CD4-positive, alpha-beta T cell treated with Interleukin-17A for 1 hour (primary cell): ENCODE measurements at places on chromosomes 1 and 21.

GRCh38 chr1:55894521-55894920 is 679.4 kb upstream of the USP24 start:
- no peak for DNase-seq

- no peak for DNase-seq
Measured at GRCh38 chr1:225736437-225737098, 41.1 kb upstream of the SRP9 start.

- no peak for DNase-seq
Measured at GRCh38 chr1:212920896-212921295, 29.4 kb upstream of the VASH2 start.

GRCh38 chr1:87560601-87561360 is 232.1 kb downstream of the LMO4 start:
- no peak for DNase-seq

GRCh38 chr1:214123061-214123784 is 135.4 kb downstream of the PROX1 start:
- DNase-seq, result peak; percentile 39

GRCh38 chr1:117301901-117302300 is 65.3 kb upstream of the MAN1A2 start:
- DNase-seq, result no peak

GRCh38 chr21:16865632-16866031 is 647.2 kb upstream of the CXADR start:
- DNase-seq, result no peak

DNA sequence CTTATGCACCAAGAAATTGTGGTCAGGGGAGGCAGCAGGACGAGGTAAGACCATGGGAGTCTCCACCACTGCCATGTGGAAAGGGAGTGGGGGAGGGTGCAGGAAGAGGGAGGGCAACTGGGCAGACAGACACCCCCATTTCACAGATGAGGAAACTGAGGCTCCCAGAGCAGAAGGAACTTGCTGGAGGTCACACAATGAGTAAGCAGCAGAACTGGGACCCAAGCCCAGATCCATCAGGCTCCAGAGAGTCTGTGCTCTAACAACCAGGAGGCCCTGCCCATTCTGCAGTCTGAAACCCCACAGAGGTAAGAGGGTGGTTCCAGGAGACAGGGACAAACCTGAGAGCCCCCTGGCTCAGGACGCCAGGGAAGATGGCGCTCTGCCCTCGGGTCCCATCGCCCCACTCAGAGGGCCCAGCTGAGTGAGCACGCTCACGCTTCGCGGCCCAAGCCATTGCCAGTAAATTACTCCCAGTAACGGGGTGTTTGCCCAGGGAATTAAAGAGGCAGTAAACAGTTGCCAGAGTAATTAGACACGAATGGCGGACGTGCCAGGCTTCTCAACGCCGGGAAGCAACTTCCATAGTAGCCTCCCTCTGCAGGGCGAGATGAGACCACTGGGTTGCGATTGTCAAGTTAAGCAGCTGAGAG is 59.2 kb downstream of the MATN1 start:
- no peak for DNase-seq

GRCh38 chr1:111837393-111837792 is 81.7 kb downstream of the DDX20 start:
- DNase-seq, result no peak

DNA sequence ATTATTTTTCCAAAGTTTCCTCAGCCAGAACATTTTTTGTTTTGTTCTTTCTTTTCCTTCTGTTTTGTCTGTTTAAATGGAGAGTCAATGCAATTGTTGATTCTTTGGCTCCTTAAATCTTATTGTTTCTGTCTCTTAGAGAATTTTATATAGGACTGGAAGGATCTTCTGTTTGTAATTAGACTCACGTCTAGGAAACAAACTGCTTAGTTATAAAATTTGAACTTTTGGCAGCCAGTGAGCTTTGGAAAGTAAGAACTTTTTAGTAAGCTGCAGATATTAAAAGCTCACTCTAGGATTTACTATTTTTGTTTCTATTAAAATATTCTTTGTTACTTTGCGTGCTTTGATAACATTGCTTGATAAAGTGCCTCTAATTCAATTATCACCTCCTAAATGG is 109.8 kb upstream of the HNRNPU start:
- no peak for DNase-seq

- no peak for DNase-seq
Measured at GRCh38 chr1:214219902-214220301, 61.1 kb upstream of the SMYD2 start.

DNA sequence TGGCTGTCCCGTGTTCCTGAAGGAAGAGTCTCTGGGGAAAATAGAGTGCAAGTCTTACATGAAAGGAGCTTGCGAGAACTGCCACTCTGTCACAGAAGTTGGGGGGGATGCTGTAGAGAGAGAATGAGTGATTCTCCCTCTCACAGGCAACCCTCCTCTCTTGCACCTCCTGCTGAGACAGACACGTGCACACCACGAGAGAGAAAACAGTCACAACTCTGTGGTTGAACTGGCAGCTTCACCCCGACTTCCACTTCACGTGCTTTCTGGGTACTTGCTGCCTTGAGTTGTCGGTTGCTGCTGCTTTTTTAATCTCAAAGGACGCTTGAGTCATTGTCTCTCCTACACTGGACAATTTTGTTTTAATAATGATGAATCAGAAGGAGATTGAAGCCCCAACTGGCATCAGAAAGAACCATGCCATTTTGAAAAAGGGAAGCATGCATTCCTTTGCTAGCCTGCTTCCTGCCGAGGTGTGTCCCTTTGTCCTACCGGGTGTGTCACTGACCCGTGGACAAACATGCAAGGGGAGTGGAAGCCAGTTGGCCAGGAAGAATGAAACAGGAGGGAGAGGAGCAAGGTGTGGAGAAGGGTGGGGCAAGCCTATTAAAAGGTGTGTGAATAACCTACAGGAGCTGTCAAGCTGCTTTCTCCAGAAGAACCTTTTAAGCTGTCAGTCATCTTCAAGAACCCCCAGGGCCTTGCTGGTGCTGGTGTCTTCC is 164.2 kb downstream of the CACNA1E start:
- DNase-seq, result no peak

DNA sequence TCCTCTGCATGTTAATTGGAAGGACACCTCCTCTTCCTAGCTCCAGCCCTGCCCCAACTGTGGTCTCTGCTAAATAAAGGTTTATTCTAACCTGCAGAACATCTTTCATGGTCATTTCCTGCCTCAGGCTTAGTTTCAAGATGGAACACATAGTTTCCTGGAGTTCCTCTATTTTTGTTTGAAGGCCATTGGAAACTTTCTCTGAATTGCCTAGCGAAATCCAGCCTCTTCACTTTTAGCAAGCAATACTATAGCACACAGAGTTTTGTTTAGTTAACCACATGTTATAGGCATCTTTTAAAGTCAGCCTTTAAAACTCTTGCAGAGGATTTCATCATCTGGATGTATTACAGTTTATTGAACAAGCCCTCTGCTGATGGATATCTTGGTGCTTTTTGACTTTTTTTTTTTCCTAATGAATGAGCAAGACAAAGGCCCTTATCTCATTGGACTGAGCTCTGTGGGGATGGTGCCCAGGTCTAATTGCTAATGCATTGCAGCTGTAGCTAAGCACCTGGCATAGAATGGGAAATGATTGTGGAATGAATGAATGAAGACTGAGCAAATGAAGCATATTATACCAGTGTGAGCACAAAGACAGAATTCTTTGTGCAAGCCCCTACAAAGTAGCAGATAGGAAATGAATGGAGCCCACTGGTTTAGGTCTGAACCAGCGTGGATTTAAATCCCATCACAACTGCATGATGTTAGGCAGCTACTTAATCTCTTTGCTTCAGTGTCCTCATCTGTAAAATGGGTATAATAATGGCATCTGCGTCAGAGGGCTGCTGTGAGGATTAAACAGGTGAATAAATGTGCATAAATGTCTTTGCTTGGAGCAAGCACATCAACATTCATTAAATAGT is 641 bp upstream of the CFAP107 start:
- DNase-seq, result no peak

GRCh38 chr1:151915061-151915686 is 5.9 kb upstream of the THEM4 start:
- no peak for DNase-seq

DNA sequence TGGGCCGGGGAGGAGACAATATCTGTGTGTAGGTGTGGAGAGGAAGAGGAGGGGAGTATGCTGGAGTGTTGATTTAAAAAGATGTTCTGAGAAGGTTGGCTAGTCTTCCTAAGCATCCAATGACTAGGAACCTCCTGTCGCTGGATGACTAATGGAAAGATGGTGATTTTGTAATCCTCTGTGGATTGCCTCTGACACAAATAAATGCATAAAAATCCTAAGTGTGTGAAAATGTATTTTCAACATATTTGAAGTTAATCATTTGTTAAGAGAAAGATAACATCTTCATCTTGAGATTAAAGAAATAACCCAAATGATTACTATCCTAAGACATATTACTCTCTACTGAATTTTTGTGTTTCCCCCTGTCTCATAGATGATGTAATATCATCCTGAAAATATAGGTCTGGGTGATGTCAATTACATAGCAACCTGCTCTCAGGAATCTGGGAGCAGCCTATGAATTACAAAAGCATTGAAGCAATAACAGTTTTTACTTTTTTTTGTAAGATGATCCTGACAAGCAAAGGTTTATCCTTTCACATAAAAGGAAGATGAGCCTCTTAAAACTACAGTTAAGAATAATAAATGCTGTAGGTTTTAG is 220.5 kb upstream of the MAP1LC3C start:
- DNase-seq, result no peak

DNA sequence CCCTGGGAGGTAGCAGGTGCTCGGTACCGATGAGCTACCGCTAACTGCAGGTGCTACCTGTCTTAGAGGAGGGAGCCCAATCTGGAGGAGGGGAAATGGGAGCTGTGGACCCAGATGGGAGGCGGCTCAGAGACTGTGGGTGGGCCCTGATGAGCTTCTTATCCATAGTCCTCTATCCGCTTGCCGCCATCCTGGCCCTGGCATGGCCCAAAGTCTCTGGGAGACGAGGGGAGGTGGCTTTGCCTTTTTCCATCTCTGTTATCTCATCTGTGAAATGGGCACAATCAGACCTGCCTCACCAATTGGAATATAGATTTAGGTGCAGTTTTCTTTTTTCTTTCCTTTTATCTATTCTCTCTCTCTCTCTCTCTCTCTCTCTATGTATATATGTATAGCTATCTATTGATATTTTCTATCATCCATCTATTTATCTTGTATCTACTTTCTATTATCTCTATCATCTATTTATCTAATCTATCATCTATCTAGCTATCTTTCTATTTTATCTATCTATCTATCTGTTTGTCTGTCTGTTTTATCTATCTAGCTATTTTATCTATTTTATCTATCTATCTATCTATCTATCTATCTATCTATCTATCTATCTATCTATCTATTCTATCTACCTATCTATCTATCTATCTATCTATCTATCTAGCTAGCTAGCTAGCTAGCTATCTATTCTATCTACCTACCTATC is 16.5 kb downstream of the TNFRSF1B start:
- no peak for DNase-seq

DNA sequence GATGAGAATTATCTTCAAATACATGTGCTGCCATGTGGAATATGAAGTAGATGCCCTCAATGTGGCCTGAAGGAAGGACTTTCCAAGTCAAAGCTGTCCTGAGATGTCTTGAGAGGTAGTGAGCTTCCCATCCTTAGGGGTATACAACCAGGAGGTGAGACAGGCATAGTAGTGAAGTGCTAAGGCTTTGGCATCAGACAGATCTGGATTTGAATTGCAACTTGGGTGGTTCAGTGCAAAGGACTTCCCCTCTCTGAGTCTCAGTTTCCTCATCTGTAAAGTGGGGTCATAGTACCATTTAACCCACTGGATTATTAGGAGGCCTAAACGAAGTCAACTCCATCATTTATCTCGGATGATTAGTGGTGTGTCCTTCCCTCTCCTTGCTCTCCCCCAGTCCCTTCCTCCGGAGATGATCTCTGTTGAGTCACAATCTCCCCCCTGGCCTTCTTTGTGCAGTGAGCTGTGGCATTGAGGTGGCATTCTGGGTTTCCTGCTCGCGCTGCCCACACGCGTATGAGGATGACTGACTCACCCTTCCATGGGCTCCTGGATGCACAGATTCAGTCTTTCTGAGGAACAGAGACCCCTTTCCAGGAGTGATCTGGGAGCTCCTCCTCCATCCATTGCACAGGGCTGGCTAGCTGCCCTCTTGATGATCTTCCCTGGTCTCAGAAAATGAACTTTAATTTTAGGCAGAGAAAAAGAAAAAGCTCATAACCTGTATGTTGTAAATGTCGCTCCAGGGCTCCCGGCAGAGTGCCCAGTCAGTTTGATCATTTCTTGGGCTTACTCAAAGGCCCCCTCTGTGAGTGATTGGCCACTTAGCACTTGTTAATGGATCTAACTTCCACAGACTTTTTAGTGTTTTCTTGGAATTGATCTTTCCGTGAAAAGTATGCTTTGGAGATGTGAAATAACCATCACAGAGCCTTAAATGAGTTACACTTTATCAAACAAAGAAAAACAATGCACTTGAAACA is 354.6 kb downstream of the PTPRU start:
- no peak for DNase-seq

GRCh38 chr1:12715896-12716437 is at the start of gene AADACL3:
Gene AADACL3 (plus strand): TSS chr1:12716110. CDS start chr1:12716177, 67 bp downstream.
- DNase-seq, result no peak

DNA sequence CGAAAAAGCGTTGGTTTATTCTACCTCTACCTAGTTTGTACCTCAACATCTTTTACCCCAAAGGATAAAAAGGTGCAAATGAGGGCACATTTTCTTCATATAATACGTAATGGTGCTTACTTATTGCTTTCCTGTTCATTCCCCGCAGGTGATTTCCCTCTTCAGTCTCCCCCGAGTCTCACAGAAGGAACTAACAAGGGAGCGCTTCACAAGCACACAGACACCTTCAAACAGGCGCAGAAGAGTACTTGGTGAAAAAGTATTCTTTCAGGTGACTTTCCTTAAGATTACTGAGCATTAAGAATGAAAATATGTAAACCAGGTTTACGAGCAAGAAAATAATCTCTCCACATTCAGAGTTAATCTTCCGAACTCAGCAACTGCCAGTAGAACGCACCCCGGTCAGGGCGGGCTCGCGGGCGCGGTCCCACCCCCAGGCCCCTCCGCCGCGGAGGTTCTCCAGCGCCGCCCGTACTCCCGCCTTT is 511 bp upstream of the RABGAP1L start:
- DNase-seq, result peak; percentile 68

- DNase-seq, result no peak
Measured at GRCh38 chr1:245095903-245096302, 58.9 kb upstream of the KIF26B start.

DNA sequence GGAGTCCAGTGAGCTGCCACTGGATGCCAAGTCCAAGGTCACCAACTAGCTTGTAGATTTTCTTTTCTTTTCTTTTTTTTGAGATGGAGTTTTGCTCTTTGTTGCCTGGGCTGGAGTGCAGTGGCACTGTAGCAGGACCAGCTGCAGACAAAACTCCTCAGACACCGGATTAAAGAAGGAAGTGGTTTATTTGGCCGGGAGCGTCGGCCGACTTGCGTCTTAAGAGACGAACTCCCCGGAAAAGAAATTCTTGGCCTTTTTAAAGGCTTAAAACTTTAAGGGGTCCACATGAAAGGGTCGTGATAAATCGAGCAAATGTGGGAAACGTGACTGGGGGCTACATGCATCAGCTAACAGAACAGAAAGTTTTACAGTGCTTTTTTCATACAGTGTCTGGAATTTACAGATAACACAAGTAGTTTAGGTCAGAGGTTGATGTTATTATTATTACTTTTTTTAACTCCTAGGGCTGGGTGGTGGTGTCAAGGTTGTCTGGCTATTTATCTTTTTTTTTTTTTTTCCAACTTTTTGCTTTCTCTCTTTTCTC is 36.4 kb upstream of the CFAP126 start:
- DNase-seq, result no peak

- DNase-seq, result no peak
Measured at GRCh38 chr1:26784886-26785285, 2.9 kb upstream of the PIGV start.
